ENCODE measurements at places on chromosomes 11 and 22. TPM values are rescaled to one million over a fixed set of nuclear protein-coding genes. Genes with fewer than 3 reads are reported as not detected.

The MSANTD2 gene
- 9.3 TPM for total RNA-seq

The SLC39A13 gene
- total RNA-seq = 84.9 TPM

The MUC5AC gene
- total RNA-seq = not detected

The SLC22A8 gene
- total RNA-seq = not detected

The CCDC82 gene
- 7.8 TPM for total RNA-seq
